ENCODE measurements at places on chromosomes 5 and 9.

DNA sequence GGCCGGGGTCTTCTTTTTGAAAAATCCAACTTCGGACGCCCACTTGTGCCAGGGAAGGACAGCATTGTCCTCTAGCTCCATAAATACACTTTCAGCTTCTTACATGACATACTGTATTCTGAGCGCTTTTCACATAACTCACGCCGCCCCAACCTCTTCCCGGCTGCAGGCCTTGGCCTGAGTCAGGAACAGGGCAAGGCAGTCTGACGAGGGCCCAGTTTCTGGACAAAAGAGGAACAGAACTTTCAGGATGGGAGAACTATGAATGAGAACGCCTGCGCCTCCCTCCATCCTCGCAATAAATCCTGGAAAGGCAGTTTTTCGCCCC lies 650 bp downstream of the DCTN4 start:
- no peak for DNase-seq

DNA sequence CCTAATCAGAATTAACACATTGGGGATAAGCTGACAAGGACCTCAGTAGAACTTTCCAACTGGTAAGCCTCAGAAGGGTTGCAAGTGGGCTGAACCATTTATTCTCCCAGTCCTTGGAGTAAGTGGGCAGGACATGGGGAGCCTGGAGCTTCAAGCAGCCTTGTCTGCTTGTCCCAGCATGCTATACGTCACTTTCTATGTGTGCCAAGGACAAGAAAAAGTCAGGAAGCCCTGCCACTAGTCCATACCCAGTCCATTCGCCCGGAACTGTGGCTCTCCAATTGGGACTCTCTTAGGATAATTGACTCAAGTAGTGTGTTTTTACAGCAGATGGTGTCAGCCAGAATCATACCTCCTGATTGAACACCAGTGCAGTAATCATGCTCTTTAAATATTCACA lies 62.6 kb upstream of the FRRS1L start:
- DNase-seq, result no peak

- no peak for DNase-seq
Observed at GRCh38 chr9:76561900-76562299, 102.9 kb downstream of the GCNT1 start.

GRCh38 chr5:42994246-42994554 lies 45.9 kb downstream of the ANXA2R start:
- DNase-seq, result no peak

DNA sequence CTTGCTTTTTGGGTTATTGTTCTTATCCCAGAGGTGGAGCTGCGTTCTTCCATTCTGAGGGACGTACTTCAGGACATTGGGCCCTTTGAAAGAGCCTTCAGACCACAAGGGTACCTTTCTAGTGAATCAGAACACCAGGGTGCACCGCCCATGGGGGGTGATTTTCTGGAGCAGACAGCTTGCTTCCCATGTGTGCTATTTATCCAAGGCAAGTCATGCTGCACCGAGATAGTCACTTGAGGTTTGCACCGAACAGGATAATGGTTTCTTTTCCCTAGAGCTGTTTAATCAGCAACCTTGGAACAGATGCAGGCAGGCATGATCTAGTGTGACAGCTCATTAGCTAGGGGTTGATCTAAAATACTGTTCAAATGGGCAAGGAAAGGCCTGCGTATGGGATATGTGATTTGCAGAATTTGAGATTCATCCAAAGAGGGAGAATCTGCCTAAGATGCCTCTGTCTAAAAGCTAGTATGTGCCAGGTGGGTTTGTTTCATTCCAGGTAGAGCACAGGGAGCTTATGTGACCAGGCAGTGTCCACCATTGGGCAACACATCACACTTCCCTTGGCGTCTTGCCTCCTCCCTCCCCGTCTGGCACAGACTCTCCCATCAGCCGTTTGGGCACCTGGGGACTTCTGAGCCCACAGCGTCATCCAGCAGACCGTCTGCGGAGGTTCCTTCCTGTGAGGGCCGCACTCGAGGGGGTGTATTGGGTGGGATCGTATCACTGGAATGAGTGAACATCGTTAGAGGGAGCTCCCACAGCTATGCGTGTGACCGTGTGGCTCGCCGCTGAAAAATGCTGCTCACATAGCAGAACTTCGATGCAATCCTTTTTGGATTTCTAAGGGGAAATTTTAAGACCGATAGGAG lies 23.0 kb downstream of the ABL1 start:
- DNase-seq, result no peak

DNA sequence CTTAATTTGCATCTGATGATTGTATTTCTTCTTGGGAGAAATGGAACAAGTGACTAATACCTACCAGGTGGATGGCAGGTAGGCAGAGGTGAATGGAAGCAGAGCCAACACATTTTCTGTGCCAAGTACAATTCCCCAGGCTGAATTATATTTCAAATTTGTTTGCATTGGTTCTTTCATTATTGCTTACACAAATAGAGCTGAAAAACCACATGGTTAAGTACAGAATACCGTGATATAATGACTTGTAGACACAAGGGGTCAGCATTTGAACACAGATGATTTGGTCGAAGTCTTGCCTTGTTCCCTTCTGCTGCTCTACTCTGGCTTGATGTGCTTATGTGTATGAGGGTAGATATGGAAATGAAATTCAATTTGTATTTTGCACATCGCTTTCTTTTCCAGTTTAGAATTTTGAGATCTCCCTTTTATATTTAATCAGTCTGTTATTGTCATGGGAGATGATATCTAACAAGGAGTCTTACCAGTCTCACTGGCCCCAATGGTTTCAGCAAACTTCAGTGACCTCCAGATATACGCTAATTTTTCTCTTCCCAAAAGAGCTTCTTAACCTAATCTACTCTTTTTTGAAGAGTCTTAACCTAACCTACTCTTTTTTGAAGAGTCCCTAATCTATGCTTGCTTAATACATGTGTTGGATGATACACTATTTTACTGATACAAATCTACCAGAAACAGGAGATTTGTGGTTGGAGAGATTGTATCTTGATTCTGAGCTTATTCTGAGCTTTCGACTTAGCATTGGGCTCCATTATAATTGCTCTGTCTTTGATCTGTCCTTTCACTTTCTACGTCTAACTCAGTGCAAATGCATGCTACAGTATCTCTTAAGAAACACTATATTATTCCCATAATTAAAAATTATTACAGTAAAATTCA lies 88.1 kb downstream of the PCSK1 start:
- DNase-seq, result no peak

DNA sequence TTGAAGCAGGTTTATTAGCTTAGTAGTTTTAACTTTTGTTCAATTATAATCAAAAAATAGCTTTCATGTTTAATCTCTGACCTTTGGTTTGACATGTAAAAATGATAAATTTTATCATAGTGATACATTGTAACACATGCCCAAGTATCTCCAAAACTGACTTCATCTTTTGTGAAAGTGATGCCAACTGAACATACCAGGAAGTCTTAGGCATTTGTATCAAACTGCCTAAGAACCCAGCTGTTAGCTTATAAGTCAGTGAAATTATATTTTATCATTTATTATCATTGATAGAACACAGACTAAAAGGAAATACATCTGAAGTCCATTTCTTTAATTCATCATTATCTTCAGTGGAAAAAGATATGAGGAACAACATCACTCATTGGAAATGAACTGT lies 39.1 kb downstream of the NIPBL start:
- no peak for DNase-seq

GRCh38 chr5:53490747-53491146 lies 10.3 kb downstream of the FST start:
- no peak for DNase-seq

DNA sequence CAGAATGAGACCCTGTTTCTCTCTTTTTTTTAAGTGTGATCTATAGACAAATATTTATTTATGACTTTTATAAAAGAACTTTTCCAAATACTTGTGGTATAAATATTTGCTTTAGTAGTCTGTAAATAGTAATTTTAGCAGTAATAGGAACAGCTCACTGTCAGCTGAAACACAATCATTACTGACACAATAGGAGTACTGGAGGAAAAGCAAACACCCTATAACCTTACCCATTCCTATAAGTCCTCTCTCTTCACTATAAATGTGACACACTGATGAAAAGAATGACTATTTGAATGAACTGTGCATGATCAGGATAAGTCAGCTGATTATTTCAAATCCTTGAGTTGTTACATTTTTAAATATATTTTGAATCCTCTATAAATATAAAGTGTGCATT lies 72.4 kb downstream of the CDH12 start:
- no peak for DNase-seq

DNA sequence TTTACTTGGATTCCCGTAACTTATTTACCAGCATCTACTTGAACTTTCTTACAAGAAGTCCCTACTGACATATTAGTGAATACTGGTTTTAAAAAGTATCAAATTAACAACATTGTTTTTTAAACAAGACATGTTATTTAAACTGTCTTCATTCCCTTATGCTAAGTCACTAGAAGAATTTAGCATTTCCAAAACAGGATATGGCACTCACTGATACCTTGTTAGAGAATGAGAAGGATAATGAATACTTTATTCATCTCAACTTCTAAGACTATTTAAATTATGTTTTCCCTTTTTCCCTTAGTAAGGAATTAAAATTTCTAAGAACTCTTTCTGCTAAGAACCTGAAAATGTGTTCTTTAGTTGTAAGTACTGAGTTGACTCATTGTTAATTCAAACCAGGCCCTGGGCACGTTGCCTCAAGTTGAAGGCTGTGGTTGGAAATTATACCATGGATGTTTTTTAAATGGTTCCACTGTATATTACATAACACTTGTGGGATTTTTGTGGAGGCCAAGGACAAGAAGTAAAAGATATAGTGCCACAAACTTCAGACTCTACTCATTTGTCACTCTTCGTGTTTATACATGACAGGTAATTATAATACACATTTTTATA lies 219.0 kb upstream of the EDIL3 start:
- DNase-seq, result no peak

GRCh38 chr5:150122158-150122510 lies 33.5 kb downstream of the PDGFRB start:
- DNase-seq, result no peak

- DNase-seq, result no peak
Observed at GRCh38 chr5:133702791-133703770, 90.7 kb upstream of the FSTL4 start.

GRCh38 chr9:27586304-27586703 lies 13.0 kb upstream of the C9orf72 start:
- no peak for DNase-seq

DNA sequence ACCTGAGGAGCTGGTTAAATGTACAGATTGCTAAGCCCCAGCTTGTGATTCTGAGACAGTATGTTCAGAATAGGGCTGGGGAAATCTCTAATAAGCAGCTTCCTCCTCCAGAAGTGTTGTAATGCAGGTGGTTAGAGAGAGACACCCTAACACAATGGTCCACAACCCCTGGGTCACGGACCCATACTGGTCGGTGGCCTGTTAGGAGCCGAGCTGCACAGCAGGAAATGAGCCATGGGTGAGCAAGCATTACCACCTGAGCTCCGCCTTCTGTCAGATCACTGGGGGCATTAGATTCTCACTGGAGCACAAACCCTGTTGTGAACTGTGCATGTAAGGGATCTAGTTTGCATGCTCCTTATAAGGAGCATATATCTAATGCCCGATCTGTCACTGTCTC lies 61.8 kb downstream of the SLC36A1 start:
- no peak for DNase-seq

All from T follicular helper cell (primary cell).